ENCODE measurements at places on chromosomes 6 and 20.

- no peak for DNase-seq
Measured at GRCh38 chr6:111663692-111664564, 58.2 kb upstream of the TRAF3IP2 start.

GRCh38 chr20:54017846-54018245 lies 52.5 kb downstream of the BCAS1 start:
- no peak for DNase-seq

DNA sequence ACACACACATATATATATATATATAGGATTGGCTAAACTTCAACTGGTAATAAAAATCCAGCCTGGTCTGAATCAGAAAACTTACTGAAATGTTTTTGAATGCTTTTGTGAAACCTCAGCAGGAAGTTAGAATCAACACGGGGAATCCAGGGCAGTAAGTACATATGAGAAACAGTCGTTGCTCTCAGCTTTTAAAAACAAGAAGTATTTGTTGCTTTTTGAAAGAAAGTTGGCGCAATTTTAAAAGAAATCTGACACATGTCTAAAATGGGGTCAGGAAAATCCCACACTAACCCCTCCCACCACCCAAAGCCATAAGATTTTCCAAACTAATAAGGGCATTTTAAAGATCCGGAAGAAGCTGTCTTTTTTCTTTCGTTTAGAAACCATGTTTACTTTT lies 11.5 kb upstream of the CCDC170 start:
- no peak for DNase-seq

GRCh38 chr6:139271056-139271455 lies 20.7 kb downstream of the TXLNB start:
- DNase-seq: no peak

DNA sequence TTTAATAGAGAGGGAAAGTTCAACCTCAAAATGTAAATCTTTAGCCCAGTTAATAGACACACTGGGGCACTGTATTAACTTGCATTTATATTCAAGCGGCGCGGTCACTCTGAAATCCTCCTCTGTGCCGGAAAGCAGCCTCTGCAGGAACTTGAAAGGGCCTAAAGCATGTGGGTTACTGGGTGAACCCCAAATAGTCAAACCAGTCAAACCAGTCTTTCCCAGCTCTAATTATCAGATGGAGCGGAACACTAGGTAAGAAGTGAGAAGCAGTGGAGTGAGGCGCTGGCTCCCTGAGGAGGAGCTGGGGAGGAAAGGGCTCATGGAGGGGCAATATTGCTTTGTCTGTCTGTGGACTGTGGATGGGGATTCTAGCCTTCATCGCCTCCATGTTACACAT lies 531.3 kb downstream of the QKI start:
- peak; percentile 26 for DNase-seq

DNA sequence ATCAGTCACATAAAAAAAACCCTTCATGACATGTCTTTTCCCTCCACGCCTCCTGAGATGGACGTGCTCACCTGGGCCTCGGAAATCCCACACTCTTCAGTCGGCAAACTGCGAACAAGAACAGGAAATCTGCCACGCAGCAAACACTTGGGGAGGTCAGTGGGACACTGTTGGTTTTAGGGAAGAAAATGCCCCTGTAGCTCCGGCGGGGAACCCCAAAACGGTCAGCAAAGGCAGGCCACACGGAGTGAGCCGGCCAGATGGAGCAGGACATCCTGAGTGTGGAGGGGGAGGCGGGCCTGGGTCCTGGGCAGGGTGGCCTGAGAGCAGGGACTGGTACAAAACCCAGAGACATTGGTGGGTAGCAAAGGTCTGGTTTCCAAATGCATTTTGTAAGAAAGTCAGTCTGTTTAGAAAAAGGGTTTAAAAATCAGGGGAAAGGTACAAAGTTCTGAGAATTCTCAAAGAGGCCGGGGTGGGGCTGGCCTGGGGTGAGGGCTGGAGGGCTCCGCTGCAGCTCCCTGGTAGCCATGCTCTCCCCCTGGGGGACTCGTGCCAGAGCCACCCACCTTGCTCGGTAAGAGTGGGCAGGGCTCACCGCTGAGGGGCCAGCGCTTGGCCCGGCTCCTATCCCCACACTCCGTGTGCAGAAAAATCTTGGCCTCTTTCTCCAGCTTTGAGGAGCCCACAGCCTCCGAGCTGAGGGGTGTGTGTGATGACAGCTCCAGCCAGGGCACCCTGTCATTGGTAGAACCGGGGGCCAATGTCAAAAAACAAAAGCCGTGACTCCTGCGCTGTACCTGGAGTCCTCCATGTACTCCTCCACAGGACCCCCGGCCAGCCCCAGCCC lies 5.2 kb downstream of the SLC2A4RG start:
- DNase-seq: no peak

GRCh38 chr6:64266351-64266821 lies 630.8 kb downstream of the PHF3 start:
- no peak for DNase-seq

Measured in epithelial cell of prostate (primary cell).